RPMI7951 (cell line): ENCODE measurements at places on chromosomes 16 and 17. TPM values are rescaled to one million over a fixed set of nuclear protein-coding genes. Genes with fewer than 3 reads are reported as not detected.
A peak's percentile ranks its signal among the peaks of the same experiment; 100 is the strongest.

- DNase-seq, result no peak
Measured at GRCh38 chr16:49010396-49010795, 271.2 kb downstream of the CBLN1 start.

DNA sequence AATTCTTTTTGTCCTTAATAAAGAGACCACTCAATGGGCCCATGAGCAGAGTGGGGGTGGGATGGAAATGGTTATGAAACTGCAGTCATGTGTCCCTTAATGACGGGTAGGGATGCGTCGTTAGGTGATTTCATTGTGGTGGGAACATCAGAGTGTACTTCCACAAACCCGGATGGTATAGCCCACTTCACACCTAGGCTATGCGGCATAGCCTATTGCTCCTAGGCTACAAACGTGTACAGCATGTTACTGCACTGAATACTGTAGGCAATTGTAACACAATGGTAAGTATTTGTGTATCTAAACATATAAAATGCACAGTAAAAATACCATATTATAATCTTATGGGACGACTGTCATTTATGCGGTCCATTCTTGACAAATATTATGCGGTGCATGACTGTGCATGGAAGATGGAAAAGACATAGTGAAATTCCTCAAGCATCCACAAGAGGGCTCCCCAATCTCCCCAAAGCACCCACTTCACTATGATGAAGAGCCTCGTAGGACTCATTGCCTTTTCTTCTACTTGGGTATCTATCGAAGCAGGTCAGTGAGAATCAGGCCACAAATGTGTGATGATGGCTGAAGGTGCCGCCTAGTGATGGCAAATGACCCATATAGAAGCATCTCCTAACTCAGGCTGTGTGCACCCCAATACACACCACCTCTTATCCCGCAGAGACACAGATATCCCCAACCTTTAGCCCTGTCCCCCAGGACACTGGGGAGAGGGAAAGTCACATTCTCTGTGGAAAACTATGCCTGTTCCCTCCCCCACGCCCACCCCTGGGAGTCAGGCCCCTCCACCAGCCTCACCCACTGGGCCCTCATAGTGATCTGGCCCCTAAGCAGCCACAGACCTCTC is 43.5 kb downstream of the TBX21 start:
- DNase-seq, result peak; percentile 44

- DNase-seq, result peak; percentile 99
Measured at GRCh38 chr17:80892019-80892855, 99.4 kb upstream of the CHMP6 start.

- DNase-seq, result no peak
Measured at GRCh38 chr17:67666710-67667109, 51.0 kb upstream of the NOL11 start.

GRCh38 chr17:5209396-5209795 is 17.7 kb upstream of the ZNF594 start:
- DNase-seq, result no peak

DNA sequence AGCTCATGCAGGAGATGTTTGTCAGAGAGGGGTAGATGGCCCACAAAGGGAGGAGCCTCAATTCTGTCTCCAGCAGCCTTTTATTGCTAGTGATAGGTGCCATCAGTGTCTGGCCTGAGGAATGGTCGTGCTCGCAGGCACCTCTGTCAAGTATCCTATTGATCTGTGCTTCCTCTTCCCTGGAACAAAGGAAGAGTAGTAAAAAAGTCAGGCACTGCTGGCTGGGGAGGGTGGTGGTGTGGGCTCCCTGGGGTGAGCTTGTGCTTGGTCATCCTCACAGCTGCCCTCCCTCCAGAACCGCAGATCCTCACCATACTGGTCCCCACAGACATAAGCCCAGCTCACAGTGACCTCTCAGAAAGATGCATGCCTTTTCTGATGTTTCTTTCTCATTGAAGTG is 15.0 kb upstream of the SALL1 start:
- peak; percentile 69 for DNase-seq

DNA sequence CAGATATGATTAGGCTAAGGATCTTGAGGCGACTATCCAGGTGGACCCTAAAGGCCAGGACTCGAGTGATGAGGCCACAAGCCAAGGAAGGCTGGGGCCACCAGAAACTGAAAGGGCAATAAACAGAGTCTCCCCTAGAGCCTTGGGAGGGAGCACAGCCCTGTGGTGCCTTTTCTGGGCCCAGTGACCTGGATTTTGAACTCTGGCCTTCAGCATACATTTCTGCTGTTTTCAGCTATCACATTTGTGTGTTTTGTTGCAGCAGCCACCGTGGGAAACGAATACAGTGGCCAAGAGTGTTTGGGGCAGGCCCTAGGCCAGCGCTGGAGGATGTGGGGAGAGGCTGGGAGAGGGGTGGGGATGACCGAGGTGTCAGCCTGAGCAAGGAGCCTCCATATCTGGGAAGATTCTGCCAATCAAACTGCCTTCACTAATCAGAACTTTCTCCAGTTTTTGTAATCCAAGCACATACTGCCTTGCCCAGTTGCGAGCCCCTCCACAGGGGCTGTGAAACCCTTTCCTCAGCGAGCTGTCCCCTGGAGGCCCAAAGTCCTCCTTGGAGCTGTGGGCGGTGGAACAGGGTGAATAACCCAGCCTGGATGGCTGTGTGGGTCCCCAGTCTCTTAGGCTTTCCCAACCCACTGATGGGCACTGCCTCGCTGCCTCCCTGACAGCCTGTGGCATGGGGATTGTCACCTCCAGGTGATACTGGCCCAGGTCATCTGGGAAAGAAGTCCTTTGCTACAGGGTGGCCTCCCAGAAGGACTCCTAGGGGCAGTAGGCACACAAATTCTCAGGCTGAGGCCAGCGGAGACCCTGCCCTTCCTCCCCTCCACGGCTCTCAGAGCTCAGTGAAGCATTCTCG is 16.8 kb downstream of the B9D1 start:
- DNase-seq, result no peak

DNA sequence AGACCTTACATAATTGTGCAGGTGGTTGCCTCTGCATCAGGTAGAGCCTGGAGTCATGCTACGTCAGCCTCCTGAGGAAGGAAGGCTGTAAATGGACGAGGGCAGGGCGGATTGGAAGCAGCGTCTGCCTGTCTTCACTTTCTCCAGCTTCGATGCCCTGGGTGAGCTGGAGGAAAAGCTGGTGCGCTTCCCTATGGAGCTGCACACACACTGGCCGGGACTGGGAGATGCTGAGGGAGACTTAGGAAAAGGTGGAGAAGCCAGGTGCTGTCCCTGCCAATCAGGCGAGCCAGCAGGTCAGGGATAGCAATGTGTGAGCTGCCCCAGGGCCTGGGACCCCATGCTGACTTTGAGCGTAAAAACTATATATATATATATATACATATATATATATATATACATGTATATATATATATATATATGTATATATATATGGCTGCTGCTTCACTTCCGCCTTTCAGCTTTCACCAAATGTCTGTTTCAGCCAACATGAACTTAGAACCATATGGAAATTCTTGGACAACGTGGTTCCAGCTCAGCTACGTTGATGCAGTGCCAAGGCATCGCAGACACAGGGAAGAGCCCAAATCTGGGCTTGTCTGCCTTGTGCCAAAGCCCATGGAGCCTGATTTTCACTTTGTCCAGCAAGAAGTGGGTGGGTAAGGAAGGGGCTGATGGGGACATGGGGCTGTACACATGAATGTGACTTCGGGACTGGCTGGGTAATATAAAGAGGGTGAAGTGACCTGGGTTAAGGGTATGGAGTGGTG is 71.5 kb upstream of the NKD1 start:
- no peak for DNase-seq

GRCh38 chr16:50680556-50680893 is 587 bp downstream of the SNX20 start:
- DNase-seq, result no peak

DNA sequence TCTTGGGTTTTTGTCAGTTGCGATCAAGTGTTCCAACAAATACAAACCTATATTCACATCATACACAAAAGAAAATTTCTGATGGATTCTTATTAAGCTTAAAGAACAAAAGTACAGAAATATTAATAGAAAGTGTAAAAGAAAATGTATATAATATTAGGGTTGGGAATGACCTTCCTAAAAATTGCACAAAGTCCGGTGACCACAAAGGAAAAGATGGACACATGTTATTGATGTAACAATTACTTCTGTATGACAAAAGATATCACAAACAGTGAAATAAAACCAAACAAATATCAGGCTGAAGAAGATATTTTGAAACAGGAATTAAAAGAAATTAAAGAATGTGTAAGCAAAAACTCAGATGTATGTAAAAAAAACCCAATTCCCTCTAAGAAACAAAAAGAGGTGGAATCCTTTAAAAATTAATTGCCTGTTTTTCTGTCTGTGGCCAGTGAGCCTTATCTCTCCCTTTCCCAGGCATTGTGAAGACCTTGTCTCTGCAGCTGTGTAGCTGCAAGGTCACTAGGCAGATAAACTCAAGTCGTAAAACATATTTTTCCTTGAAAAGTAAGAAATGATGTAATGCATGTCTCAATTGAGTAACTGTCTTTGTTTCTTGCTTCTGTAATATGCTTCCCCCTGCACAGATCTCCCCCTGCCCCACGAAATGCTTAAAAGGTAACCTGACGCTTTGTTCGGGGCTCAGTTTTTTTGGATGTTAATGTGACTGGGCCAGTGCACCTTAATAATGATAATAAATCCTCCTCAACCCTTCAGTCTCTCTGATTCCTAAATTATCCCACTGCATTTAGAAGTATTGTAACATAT is 2.8 kb downstream of the ST6GALNAC1 start:
- DNase-seq, result no peak

DNA sequence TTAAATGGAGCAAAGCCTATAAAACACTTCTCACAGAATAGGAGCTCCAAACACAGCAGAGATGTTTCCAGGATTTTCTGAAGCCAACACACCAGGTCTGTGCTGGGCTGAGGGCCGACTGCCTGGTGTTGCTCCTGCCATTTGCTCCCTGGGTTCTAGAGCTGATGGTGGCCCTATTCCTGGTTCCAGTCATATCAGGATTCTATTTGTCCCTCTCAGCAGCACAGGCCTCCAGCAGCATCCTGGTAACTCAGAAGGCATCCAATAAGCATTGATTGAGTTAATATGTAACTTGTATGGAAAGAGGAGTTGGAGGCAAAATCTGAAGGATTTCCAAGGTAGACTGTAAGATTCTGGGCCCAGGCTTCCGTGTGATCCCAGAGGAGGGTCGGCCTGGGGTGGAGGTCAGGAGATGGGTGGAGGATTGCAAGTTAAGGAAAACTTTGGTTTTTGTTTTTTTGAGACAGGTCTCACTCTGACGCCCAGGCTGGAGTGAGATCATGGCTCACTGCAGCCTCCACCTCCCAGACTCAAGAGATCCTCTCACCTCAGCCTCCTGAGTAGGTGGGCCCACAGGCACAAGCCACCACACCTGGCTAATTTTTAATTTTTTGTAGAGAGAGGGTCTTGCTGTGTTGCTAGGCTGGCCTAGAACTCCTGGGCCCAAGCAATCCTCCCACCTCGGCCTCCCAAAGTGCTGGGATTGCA is 5.7 kb downstream of the NUPR1 start:
- DNase-seq, result no peak

DNA sequence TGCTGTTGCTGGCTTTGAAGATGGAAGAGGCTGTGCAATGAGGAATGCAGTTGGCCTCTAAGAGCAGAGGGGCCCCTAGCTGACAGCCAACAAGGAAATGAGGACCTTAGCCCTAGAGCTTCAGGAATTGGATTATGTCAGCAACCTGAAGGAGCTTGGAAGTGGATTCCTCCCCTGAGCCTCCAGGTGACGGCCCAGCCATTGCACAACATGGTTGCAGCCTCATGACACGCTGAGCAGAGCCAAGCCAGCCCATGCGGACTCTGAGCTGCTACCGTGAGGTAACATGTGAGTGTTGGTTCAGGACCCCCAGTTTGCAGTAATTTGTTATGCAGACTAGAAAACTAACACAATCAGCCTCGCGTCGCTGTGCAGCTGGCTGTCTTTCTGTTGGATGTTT is 20.2 kb downstream of the CCDC42 start:
- DNase-seq, result no peak

DNA sequence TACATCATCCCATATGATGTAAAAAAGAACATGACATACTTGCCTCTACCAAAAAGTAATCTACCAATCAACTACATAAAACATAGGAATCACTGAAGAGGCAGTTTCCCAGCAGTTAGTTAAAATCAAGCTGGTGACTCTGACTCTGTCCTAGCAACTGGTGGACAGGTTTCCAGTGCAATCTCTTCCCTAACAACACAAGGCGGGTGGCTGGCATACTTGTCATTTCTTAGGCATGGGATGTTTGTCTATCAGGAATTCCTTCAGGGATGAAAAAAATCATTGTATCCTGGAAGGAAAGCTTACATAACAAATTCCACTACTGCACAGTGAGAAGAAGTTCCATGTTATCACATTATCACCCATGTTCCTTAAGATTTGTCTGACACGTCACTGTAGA is 50.9 kb downstream of the HELZ start:
- DNase-seq, result peak; percentile 20

DNA sequence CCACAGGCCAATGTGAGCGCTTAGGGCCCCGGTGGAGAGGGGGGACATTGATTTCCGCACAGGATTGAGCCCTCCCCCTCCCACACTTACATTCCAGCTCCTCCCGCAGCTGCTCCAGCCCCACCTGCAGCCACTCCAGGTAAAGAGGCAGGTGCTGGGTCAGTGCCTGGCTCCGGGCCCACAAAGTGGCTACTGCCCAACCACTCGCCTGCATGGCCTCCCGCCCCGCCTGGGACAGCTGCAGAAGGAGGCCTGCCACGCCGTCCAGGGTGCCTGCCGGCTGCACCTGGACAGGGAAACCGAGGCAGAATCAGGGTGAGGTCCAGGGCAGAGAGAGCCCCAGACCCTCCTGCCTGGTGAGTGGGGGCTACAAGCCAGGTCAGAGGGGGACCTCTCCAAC is 46.3 kb downstream of the RMI2 start:
- DNase-seq, result no peak

DNA sequence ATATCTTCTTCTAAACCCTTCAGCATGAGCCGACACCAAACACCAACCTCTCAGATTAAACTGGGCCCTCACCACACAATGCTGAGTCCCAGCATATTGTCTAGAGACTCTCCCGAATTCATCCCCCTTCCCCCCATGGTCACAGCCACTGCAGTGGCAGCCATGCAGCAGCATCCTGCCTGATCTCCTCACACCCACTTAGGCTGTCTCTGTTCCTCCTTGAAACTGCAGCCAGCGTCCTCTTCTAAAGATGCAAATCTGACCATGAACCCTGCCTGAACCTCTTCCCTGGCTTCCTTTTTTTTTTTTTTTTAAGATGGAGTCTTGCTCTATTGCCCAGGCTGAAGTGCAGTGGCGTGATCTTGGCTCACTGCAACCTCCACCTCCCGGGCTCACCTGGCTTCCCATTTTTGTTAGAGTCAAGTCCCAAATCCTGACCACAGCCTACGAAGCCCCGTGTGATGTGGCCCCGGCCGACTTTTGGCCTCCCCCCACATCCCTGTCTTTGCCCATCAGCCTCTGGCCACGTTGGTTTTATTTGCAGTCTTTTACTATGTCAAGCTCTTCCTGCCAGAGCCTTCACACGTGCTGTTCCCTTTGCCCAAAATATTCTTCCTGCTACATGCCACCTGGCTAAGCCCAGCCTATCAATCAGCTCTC is 2.8 kb downstream of the FA2H start:
- DNase-seq, result no peak

- DNase-seq, result no peak
Measured at GRCh38 chr17:62595484-62595883, 32.0 kb upstream of the MRC2 start.

Gene CDRT15
- 0.84 TPM in 1 of 2 replicates, not detected in the other for total RNA-seq

Gene SLC13A2
- total RNA-seq, result not detected in 2 replicates

Gene DOC2A
- 1.1 TPM in 1 of 2 replicates, not detected in the other for total RNA-seq

Gene RAP1GAP2
- total RNA-seq, result 1.2 and 1.3 TPM in 2 replicates

Gene FNDC8
- not detected in 2 replicates for total RNA-seq

Gene CDC42EP4
- total RNA-seq, result 12.9 and 16.5 TPM in 2 replicates

Gene NPIPB4
- total RNA-seq, result 3.8 TPM in 2 replicates

Gene NOTUM
- 0.24 TPM in 1 of 2 replicates, not detected in the other for total RNA-seq

Gene AIPL1
- total RNA-seq, result not detected in 2 replicates

Gene CHST6
- 0.96 and 1.3 TPM in 2 replicates for total RNA-seq

Gene TOP2A
- 303 and 315 TPM in 2 replicates for total RNA-seq
